ENCODE measurements at places on chromosomes 3 and 15. TPM values are rescaled to one million over a fixed set of nuclear protein-coding genes. Genes with fewer than 3 reads are reported as not detected.
A peak's percentile ranks its signal among the peaks of the same experiment; 100 is the strongest.

DNA sequence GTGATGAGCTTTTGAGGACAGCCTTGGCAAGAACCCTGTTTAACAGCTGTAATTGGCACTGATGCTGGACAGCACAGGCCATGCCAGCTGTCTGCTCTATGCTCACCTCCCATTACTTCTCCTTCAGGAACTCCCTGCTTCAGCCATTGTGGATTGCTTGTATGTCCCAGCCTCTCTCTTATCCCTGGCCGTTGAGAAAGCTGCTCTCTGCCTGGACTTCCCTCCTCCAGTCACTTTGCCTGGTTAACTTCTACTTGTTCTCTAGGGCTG is 444.5 kb downstream of the EPHB1 start:
- H3K36me3 ChIP-seq = no peaks in the 10 kb centered on the region
- no peak overlapping the region for H3K4me3 ChIP-seq
- H3K4me1 ChIP-seq = peaks cover 8% of the 10 kb centered on the region
- DNase-seq = no peak
- H3K27ac ChIP-seq = no peak overlapping the region
- H3K27me3 ChIP-seq = no peaks in the 10 kb centered on the region

DNA sequence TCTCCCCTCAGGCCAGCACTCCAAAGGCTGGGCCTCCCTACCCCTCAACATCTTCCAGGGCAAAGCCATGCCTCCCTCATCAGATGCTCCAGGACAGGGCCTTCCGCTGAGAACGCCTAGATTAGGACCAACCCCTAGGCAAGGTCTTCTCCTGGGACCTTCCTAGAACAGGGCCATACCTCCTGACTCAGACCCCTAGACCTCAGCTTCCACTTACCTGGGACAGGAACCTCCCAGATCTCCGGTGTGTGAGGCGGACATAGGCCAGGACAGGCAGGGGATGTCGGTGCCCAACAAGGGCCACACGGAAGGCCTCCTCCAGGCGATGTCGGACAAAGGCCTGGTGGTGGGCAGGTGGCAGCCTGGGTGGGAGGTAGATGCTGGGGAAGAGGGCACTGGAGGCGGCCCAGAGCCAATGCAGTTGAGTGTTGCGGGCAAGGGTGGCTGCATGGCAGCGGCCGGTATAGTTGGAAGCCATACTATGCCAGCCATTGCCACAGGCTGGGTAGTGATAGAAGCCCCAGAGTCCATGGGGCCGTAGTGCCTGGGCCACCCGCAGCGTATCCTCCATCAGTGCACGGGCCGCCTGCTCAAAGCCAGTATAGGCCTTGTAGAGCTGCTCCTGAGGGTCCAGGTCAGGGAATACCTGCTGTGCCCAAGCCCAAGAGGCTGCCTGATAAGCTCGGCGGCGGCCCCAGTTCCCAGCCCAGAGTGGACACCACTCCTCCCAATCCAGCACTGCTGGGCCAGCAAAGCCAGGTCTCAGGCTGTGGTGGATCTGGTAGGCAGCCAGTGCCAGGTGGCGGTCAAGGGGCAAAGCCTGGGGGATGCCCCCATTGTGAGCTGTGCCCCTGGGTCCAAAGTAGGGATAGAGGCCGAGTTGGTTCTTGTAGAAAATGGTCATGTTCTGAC is 2.5 kb upstream of the IFRD2 start:
- H3K4me1 ChIP-seq = peaks cover 29% of the 10 kb centered on the region
- no peaks in the 10 kb centered on the region for H3K27me3 ChIP-seq
- H3K36me3 ChIP-seq = no peaks in the 10 kb centered on the region

DNA sequence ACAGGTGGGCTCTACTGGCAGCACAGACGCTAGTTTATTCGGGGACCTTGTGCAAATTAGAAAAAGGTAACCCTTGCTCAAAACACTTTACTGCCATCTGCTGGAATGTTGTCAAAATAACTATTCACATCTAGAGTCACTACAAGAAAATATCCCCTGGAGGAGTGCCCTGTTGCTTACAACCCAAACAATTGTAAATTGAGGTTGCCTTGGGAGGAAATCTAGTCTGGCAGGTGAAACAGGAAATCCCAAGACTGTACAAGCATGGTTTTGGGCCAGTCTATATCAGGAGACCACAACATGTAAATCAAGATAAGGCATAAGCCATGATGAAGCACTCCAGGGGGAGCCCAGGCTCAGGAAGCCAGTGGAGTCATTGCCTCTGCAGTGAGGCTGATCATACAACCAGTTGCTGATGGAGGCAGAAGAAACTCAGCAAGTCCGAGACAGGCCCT is 136.8 kb upstream of the ACP3 start:
- no peaks in the 10 kb centered on the region for H3K36me3 ChIP-seq
- no peak for DNase-seq
- H3K4me3 ChIP-seq = no peak overlapping the region
- H3K27ac ChIP-seq = no peak overlapping the region
- H3K27me3 ChIP-seq = no peaks in the 10 kb centered on the region

DNA sequence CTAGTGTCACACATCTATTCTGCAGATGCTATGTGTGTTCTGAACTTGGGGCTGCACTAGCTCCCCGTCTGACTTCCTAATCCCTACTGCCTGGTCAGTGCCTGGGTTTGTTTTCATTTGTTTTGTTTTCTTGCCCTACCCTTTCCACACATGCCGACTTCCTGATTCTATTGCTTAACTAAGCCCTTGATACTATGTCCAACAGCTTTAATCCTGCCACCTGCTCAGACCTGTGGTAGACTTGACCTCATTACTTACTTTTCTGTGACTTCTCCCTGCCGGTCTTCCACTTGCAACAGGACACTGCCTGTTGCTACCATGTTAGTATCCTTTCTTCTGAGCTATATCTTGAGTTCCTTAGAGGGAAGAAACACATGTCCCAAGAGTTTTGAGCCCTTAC is 39.3 kb upstream of the CEMIP start:
- DNase-seq = no peak
- no peak overlapping the region for H3K4me3 ChIP-seq
- H3K27ac ChIP-seq = no peak overlapping the region
- H3K4me1 ChIP-seq = no peaks in the 10 kb centered on the region
- H3K36me3 ChIP-seq = no peaks in the 10 kb centered on the region
- no peaks in the 10 kb centered on the region for H3K27me3 ChIP-seq

DNA sequence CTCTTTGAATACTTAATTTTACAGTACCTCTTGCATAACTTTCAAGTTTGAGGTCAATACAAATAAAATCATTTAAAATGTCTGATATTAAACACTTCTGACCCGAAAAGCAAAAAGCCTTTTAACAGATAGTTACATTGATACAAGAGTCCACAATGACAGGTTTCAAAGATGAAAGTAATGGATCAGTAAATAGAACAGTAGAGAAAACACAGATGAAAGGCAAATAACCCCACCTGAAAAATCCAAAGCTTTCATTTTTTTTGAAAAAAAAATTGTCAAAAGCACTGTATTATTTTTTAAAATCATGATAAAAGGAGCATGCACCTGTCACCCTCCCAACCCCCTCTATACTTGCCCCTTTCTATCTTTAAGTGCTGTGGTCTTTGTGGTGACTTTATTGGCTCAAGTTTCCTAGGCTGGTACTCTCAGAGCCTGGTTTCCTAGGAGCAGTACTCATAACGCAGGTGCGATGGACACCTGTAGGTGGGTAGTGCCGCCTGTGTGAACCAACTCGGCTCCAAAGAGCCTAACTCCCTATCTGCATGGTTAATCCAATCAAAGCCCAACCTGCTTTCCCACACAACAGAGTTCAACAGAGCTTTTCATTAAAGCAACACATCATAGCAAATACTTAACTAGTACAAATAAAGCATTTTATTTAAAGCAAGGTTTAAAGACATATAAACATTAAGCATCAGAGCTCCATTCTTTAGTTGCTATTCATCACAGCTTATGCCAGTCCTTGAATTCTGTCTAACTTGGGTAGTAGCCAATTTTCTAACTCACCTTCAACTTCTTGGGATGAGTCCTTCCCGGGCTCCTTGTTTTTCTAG is 32.2 kb downstream of the LIPC start:
- H3K4me1 ChIP-seq = peaks cover 7% of the 10 kb centered on the region
- H3K4me3 ChIP-seq = no peak overlapping the region
- H3K27me3 ChIP-seq = no peaks in the 10 kb centered on the region
- no peaks in the 10 kb centered on the region for H3K36me3 ChIP-seq
- DNase-seq = no peak

DNA sequence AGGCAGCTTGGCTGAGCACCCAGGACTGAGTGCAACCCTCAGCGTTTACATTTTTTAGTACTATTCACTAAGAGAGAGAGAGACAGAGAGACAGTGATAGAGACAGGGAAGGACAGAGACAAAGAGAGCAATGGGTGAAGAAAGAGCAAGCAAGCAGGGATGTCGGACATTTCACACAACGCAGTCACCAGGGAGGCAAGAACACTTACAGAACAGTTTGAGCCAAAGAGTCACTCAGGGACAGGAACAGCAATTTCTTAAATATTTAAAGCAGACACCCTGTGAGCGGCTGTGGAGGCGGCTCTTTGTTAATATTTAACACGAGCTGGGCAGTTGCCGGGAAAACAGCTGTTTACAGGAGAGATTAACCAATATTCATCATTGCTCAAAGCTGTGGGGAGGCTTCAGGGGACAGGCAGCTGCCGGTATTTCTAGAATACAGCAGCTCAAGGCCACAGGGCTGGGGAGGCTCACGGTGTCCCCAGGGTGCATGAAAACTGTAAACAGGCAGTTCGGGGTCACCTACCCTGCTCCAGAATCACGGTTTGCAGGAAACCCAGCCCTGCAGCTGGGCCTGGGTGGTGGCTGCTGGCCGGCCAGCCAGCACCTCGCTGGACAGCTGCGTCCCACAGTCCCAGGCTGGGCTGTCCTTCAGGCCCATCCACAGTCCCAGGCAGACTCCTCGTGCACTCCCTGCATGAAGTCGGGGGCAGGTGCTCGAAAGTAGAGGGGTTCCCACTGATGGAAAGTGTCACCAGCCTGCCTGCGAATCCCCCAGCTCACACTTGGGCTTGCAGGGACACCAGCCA is 38.8 kb upstream of the PCSK6 start:
- H3K36me3 ChIP-seq = no peaks in the 10 kb centered on the region
- no peak overlapping the region for H3K27ac ChIP-seq
- no peaks in the 10 kb centered on the region for H3K27me3 ChIP-seq
- H3K4me1 ChIP-seq = peaks cover 19% of the 10 kb centered on the region
- peak; percentile 85 for DNase-seq

DNA sequence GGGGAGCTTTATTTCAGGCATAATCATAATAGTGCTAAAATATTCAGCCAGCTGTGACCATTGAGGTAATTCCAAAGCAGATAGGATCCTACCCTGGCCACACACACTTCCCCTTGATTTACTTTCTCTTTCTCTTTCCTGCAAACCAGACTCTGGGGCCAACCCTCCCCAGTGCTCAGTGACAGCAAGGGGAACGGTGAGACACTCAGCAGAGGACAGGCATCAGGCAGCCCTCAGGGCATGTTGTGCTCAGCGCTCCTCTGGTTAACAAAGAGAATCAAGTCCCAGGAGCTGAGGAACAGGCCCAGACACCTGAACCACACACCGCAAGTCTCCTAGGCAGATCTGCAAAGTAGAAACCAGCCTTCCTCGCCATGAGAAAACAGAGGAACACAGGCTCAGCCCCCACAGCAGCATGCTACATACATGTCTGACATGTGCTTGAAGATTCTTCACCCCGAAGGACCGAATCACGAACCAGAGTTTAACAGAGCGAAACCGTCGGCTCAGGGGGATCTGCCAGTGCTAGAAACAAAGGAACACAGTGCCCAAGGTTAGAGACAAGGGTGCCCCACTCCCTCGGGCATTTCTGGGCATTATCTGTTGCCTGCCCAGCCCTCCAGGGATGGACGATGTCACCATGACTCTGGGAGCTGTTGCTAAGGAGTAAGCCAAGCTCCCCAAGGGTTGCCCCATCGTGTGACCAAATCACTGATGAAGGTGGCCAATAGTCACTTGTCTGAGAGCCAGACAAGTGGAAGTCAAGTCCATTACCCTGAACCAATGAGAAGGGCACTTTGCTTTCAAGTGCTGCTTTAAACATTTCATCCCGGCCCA is 17.5 kb downstream of the HDC start:
- no peak overlapping the region for H3K27ac ChIP-seq
- no peaks in the 10 kb centered on the region for H3K4me1 ChIP-seq
- DNase-seq = no peak
- H3K36me3 ChIP-seq = no peaks in the 10 kb centered on the region
- no peak overlapping the region for H3K4me3 ChIP-seq

GRCh38 chr15:64138331-64138941 is 13.1 kb upstream of the SNX22 start:
- DNase-seq = peak; percentile 5
- H3K27me3 ChIP-seq = no peaks in the 10 kb centered on the region
- no peak overlapping the region for H3K4me3 ChIP-seq
- H3K4me1 ChIP-seq = peaks cover 8% of the 10 kb centered on the region
- H3K36me3 ChIP-seq = no peaks in the 10 kb centered on the region

DNA sequence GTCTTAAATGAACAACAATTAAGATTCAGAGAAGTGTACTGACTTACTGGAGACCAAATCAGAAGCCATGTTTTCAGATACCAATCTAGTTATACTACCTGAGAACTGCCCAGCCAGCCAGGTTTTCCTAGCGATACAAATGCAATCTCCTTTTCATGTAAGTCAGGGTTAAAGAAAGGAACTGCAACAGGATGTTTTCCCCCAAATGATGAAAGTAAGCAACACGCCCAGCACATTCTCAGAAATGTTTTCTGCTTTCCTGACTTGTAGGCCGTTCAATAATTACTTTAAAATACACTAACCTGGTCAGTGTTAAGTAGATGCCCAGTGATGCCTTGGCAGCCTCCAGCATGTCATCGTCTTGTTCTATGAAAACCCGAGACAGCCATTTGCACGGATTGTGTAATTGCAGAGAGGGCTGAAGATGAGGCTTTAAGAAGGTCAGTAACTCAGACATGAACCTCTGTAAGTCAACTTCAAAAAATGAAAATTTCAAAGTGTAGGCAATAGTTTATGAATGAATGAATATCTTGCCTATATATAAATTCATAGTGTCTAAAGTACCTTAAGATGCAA is 30.3 kb downstream of the LINS1 start:
- no peak overlapping the region for H3K4me3 ChIP-seq
- no peak for DNase-seq
- no peaks in the 10 kb centered on the region for H3K36me3 ChIP-seq
- no peaks in the 10 kb centered on the region for H3K27me3 ChIP-seq
- H3K27ac ChIP-seq = no peak overlapping the region

DNA sequence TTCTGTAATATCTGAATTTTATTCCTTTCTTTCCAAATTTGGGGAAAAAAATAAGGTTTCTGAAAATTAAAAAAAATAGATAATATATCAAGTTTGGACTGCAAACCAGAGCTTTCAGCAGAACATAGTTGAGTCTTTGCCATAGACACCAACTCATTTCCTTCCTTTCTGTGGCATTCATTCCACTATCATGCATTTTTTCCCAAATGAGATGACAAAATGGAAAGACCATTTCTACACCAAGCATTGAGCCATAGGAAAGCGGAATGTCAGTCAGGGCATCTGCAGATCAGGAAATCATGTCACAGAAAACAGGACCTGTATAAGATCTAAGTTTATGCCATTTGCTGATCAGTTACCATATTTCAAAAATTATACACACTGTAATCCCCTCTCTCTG is 333.3 kb upstream of the THBS1 start:
- H3K27me3 ChIP-seq = no peaks in the 10 kb centered on the region
- H3K4me1 ChIP-seq = no peaks in the 10 kb centered on the region
- H3K27ac ChIP-seq = no peak overlapping the region

GRCh38 chr15:40923551-40923950 is 5.6 kb upstream of the DLL4 start:
- no peak for DNase-seq
- H3K36me3 ChIP-seq = no peaks in the 10 kb centered on the region
- H3K4me1 ChIP-seq = peaks cover 23% of the 10 kb centered on the region
- no peak overlapping the region for H3K27ac ChIP-seq
- no peak overlapping the region for H3K4me3 ChIP-seq

ANKRD63 gene
- 3.1 TPM for total RNA-seq

CCDC191 gene
- total RNA-seq = 13.9 TPM

ANKUB1 gene
- total RNA-seq = 0.56 TPM

ARID3B gene
- total RNA-seq = 53.7 TPM

RARB gene
- total RNA-seq = 0.99 TPM

ESYT3 gene
- total RNA-seq = 5.4 TPM

PRR20G gene
- total RNA-seq = 12.8 TPM
